ENCODE measurements at places on chromosomes 5 and 9.

- DNase-seq = no peak
Observed at GRCh38 chr5:17106521-17106920, 110.9 kb upstream of the BASP1 start.

DNA sequence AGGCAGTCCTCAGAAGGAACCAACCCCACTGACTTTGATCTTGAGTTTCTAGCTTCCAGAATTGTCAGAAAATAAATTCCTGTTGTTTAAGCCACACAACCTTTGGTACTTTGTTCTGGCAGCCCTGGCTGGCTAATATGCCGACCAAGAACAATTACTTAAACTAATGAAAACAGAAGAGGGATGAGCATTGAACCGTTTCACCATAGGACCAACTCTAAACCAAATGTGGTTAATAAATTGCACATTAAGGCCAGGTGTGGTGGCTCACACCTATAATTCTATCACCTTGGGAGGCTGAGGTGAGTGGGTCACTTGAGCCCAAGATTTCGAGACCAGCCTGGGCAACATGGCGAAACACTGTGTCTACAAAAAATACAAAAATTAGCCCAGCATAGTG is 160.9 kb upstream of the RAI14 start:
- no peak for DNase-seq

DNA sequence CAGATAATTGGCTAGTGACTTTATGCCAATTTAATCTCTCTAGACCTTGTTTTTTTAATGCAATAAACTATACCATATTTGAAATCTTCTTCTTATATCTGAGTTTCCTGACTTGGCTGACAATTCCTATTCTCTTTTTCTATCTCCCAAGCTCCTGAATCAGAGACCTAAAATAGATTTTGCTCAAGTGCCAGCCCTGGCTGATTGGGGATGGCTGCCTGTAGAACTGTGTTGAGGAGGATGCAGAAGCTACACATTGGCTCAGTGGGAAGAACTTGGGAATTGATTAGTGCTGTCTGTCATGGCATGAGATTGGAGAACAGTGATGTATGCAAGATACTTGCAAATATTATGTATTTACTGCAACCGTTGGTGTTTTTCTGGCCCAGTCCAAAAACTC is 132.8 kb downstream of the INSYN2B start:
- no peak for DNase-seq

GRCh38 chr9:36985769-36986467 is 48.1 kb downstream of the PAX5 start:
- no peak for DNase-seq

DNA sequence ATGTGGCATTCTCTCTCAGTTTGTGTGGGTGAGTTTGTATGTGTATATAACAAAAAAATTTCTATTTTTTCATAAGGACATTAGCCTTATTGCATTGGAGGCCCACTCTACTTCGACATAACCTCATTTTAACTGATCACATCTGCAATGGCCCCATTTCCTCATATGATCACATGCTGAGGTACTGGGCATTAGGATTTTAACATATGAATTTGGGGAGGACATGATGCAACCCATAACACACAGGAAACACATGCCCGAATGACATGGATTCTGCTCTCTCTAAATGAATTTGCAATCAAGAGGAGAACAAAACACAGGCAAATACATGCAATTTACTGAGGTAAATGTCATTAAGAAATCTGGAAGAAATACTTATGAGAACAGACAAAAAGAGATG is 92.1 kb upstream of the COX7C start:
- no peak for DNase-seq

DNA sequence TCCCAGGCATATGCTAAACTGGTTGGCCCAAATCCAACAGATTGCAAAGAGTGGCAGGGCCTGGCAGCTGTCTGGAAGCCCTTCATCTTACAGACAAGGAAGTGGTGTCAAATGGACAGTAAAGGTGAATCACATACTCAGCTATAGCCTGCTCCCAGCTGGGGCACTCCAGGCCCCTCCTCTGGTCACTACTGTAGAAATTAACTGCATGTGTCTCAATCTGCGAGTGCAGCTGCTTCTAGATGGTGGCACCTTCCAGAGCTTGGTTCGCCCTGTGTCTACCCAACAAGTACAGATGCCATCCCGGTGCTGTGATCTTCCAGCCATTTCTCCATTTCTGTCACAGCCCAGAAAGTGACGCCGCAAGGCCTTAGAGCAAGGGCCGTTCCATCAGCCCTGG is 50.2 kb downstream of the OTULIN start:
- no peak for DNase-seq

DNA sequence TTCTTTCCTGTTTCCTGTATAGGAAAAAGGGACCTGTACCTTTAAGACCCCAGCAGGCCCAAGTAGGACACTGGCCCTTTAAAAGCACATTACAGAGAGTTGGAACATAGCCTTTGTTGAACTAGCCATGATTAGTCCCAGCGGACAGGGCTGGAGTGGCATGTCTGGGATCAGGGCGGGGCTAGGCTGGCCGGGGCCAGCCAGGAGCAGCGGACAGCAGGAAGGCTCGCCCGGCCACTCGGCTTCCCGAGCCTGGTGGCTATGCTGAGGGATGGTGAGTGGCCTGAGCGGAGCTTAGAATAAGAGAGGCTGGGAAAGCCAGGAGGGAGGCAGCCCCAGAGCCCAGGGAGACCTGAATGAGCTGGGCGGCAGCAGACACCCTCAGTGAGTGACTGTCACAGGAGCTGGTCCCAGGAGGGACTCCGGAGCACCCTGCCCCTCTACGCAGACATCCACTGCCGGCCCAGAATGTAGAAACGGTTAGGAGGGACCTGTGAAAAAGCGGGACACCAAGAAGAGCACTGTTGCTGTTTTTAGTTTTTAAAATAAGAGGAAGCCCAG is 92.1 kb downstream of the DAB2IP start:
- DNase-seq = no peak

DNA sequence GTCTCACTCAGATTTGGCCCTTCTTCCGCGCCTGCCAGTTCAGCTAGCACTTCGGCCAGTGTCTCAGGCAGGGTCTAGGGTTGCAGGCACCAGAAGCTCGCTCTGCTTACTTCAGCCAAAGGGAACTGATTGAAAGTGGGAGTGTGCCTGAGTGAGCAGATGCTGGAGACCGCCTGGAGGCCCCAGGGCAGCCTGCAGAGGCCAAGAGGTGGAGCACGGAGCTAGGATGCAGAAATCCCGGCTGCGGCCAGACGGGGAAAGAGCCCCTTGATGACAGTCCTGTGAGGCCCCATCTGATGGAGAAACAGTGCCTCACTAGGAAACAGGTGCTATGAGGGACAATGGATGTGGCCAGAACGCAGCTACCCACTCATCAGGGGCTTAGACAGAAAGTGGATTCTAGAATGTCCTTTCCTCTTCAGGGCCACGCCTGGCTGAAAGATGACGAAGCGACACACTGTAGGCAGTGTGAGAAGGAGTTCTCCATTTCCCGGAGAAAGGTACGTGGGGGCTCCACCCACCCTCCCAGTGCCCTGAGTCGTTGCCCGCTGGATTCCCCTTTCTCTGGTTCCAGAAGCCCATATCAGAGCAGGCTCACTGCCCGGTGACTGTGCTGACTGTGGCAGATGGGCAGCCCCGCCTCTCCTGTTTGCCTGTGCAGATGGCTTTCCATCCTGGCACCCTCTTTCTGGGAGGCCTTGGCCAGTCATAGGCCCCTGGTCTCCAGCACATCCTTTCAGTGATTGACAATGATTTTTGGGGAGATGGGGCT is 16.1 kb downstream of the HNRNPH1 start:
- no peak for DNase-seq

DNA sequence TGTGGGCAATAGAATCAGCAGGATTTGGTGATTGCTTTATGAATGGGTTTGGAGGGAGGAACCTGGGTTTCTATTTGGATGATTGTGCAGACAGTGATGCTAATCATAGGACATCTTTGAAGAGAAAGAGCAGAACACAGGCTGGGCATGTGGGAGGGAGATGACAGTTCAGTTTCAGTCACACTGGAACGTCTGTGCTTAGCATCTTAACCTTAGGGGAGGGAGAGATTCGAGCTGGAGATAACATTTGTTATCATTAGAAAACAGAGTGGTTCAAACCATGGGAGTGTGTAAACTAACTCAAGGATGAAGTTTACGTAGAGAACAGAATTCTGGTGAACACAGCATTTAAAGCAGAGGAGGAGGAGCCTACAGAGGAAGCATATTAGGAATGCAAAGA is 138.6 kb upstream of the PPP2R2B start:
- no peak for DNase-seq

GRCh38 chr5:3033033-3033755 is 281.7 kb upstream of the IRX2 start:
- no peak for DNase-seq

GRCh38 chr5:97194366-97194765 is 11.3 kb upstream of the RIOK2 start:
- no peak for DNase-seq

DNA sequence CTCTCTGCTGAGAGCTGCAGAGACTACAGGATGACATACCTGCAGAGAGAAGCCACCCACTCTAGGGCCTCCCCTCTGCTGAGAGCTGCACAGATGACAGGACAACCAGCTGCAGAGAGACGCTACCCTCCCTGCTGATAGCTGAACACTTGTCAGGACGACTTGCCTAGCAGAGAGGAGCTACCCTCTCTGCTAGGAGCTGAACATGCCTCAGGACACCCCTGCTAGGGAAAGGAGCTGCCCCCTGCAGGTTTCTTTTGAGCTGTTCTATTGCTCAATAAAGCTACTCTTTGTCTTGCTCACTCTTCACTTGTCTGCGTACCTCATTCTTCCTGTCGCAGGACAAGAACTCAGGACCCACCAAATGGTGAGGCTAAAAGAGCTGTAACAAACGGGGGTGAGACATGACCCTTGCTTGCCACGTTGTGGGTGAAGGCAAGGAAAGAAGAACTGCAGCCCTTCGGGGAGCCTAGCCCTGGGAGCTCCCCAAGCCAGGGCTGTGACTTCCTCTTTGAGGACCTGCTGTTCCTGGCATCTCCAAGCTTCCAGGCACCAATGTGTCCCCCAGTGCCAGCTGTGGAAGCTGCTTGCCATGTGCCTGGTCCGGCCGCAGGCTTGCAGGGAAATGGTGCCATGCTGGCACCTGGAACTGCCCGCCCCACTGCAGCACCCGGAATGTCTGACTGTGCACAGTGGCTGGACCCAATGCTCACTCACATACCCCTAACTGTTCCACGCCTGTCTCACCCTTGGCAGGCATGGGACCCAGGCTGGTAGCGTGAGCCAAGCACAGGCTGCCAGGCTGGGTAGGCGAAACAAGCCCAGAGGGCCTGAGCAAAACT is 5.1 kb upstream of the TESK1 start:
- DNase-seq = no peak

DNA sequence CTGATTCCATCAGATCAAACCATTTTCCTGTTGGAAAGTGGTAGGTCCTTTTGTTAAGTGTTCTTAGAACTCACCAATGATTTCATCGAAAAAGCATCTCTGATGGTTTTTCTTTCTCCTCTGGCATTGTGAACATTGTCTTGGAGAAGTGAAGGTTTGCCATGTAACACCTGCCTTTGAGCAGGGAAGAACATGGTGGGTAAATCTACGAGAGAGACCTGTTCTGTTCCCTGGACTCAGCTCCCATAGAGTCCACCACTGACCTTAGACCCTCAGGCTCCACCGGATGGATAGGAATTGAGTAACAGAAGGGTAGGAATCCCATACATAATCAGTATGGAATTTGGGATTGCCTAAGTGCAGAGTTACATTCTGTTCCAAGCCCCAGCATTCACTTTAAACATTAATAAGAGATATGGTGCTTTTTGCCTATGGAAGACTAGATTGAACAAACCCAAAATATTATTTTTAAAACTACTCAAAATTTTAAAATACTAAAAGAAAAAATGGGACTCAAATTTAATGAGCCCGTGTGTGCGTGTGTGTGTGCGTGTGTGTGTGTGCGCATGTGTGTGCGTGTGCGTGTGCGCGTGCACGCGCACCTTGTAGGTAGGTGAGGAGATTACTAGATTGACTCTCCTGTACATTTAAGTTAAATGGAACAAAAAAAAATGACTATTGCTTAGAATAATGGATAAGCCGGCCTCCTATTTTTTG is 92.0 kb downstream of the C9orf152 start:
- DNase-seq = no peak

DNA sequence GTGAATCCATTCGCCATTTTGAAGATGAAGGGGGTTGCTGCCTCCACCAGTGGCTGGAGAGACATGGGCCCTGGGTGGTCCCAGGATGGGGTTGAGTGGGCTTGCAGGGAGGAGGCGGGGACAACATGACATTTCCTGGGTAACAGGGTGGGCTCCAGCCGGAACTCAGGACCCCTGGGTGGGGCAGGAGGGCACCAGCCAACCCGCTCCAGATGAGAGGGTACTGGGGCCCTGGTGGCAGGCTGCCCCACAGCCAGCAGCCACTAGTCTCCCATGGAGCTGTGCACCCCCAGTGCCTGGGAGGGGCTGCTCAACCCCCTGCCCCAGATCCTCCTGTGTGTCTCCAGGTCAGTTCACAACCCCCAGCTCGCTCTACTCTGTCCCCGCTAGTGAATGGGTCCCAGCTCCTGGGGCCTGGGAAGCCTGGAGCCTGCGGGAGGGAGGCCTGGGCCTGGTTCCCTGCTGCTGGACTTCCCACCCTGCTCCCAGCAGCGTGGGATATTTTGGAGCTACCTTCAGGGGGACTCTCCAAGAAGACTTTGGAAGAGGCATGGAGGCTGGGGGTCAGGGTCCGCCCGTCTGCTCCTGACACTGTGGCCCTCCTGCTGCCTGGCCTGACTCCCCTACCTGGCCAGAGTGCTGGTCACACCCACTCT is 55.9 kb downstream of the AHRR start:
- DNase-seq = no peak

GRCh38 chr5:90438100-90438499 is 28.5 kb upstream of the CETN3 start:
- no peak for DNase-seq

DNA sequence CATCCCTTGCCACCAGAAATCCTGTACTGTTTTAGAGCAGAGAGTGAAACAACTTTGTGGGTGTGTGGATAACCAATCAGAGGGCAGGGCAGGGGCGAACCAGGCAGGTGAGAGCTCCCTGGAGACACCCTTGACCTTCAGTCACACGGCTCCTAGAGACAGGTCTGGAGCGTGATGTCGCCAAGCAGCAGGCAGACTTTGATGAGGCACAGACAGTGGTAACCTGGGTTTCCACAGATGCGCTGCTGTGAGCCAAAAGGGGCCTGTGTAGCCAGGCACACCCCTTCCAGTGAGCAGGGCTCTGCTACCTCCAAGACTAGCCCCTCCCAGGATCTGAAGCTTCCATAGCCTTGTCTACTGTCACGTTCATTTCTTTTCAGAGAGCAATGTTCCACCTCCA is 317.8 kb upstream of the ADCY2 start:
- no peak for DNase-seq

GRCh38 chr9:89291741-89292140 is 19.3 kb upstream of the CKS2 start:
- DNase-seq = no peak

DNA sequence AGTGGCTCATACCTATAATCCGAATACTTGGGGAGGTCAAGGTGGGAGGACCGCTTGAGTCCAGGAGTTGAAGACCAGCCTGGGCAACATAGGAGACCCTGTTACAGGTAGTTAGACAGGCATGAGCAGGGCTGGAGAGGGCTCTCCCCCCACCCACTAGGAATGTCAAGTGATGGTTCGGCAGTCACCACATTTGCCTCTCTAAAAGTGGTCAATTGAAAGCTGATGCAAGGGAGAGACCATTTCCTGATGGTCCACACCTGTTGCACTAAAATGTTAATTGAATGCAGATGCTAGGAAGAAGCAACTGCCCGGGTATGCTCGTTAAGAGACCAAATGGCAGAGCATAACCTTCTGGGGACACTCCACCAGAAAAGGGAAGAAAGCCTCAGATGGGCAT is 82.7 kb downstream of the SFXN1 start:
- DNase-seq = no peak

Data from cortex of kidney (tissue), 1 donor.